Activated CD4-positive, alpha-beta T cell treated with anti-CD3 and anti-CD28 coated beads, Interleukin-2, amount 50 U/mL, for 1 hour (primary cell): ENCODE measurements at places on chromosomes 1 and 21.

- DNase-seq = peak; percentile 44
Measured at GRCh38 chr1:66445492-66446181, 88.3 kb upstream of the SGIP1 start.

DNA sequence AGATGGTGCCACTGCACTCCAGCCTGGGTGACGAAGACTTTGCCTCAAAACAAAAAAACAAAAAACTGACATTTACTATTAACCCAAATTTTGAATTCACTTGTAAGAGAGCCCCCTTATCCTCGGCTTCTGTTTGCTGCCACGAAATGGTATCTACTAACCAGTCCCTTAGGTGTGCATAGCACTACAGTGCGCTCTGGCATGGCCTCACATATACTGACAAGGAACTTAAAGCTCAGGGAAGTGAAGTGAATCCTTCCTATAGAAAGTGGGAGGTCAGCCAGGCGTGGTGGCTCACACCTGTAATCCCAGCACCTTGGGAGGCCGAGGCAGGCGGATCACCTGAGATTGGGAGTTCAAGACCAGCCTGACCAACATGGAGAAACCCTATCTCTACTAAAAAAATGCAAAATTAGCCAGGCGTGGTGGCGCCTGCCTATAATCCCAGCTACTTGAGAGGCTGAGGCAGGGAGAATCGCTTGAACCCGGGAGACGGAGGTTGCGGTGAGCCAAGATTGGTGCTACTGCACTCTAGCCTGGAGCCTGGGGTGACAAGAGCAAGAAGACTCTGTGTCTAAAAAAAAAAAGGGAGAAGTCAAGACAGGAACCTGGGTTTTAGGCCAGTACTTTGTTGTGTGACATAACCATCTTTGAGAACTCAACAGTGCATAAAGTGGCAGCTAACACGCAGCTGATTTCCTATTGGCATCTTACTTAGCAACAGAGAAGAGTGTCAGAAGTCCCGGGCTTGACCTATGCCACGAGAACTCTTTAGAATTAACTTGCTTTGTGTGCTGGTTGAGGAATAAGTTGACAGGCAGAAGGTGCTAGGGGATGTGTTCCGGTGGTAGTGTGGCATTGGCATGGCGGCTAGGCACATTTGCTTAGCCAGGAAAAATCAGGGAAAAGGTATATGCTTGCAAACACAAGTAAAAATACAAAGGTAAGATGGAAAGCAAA lies 16.8 kb downstream of the ERRFI1 start:
- no peak for DNase-seq

DNA sequence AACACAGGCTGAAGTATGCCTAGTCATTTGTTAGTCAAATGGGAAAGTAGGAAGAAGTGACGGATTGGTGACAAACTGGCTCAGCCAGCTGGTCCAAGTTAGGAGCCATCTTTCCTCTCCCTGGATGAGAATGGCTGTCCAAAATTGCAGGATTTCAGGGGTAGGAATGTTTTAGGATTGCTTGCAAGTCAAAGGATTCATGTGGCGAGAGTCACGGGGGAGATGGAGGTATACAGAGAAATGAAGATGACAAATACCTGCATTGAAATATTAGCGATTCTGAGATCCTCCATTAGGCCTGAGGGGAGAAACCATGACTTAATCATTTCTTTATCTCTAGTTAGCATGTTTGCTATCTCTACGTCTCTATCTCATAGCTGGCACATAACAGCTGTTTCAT lies 41.8 kb upstream of the PIGC start:
- DNase-seq = no peak

DNA sequence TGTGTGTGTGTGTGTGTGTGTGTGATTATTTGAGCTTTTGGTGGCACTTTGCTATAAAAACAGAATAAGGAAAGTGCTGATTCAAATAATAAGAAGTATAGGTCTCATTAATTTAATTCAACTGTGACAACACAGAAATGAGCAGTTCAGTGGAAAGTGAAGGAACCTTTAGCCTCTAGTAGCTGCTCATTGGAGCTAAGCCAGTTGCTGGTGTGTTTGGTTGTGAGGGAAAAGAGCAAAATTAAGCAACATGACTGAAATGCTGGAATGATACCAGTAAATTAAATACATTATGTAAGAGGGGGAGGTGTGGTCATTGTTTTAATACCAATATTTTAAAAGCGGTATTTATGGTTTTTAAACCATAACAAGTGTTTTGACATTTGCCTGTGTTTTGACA lies 55.2 kb downstream of the KIAA0040 start:
- no peak for DNase-seq

DNA sequence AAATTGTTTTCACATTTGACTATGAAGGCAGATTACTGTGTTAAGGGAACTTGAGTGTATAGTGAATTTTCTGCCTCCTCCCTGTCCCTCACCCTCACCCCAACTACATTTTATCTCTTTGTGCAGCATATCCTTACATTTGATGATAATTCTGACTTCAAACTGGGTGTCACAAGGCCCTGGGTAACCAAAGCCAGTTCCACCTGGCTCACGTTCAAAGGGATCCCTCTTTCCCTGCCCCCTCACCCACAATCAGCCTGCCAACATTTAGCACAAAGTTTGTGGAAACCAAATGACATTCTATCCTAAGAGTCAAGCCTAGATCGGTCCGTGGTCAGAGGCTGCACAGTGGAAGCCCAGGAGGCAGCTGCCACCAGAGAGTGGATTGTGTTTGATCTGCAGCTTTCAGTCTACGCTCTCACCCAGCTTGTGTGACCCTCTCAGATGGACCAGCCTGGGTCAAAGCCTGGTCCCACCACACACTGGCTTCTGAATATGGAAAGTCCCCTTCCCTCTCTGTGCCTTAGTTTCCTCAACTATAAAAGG lies 10.3 kb downstream of the KIAA0040 start:
- DNase-seq = no peak

GRCh38 chr1:61518670-61519400 lies 206.1 kb downstream of the TM2D1 start:
- DNase-seq = no peak

DNA sequence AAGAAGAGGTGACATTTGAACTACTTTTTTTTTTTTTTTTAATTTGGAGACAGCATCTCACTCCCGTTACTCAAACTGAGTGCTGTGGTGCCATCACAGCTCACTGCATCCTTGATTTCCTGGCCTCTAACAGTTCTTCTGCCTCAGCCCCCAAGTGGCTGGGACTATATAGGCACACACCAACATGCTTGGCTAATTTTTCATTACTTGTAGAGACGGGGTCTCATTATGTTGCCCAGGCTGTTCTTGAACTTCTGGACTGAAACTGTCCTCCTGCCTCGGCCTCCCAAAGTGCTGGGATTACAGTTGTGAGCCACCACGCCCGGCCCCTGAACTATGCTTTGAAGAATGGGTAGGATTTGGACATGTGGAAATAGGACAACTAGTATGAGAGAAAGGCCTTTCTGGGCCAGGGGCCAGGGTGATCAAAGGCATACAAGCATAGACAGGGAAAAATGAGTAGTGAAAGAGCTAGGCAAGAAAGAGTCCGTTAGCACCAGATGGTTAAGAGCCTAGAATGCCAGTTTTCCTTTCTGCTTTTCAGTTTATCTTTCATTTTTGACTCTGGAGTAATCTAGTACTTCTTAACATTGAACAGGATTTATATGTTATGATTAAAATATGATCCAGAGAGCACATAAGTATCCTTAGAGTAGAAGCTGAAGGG lies 6.3 kb downstream of the RABGAP1L start:
- DNase-seq = no peak

- DNase-seq = no peak
Measured at GRCh38 chr1:200157715-200158114, 130.2 kb downstream of the NR5A2 start.

- DNase-seq = no peak
Measured at GRCh38 chr1:224223819-224224714, 41.0 kb downstream of the DEGS1 start.

GRCh38 chr1:30196457-30196856 lies 526.9 kb downstream of the MATN1 start:
- no peak for DNase-seq

DNA sequence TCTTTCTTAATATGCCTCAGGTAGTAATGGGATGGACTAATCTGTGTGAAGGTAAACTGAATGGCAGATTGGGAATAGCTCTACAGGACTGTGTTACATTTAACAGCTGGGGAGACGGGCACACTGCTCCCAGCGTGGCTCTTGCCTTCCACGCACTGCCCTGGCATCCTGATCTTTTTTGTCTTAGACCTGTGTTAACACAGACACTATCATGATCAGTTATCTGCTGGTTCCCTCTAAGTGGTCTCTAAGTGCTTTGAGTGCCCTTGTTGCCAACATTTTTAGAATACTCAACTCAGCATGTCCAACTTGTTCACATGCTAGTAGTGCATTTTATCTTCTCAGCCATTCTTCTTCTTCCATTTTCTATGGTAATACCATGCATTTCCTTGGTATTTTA lies 208.1 kb downstream of the RYR2 start:
- no peak for DNase-seq

- DNase-seq = no peak
Measured at GRCh38 chr1:158945061-158945460, 13.7 kb downstream of the PYHIN1 start.

GRCh38 chr21:31624961-31625491 lies 34.5 kb upstream of the SOD1 start:
- no peak for DNase-seq

DNA sequence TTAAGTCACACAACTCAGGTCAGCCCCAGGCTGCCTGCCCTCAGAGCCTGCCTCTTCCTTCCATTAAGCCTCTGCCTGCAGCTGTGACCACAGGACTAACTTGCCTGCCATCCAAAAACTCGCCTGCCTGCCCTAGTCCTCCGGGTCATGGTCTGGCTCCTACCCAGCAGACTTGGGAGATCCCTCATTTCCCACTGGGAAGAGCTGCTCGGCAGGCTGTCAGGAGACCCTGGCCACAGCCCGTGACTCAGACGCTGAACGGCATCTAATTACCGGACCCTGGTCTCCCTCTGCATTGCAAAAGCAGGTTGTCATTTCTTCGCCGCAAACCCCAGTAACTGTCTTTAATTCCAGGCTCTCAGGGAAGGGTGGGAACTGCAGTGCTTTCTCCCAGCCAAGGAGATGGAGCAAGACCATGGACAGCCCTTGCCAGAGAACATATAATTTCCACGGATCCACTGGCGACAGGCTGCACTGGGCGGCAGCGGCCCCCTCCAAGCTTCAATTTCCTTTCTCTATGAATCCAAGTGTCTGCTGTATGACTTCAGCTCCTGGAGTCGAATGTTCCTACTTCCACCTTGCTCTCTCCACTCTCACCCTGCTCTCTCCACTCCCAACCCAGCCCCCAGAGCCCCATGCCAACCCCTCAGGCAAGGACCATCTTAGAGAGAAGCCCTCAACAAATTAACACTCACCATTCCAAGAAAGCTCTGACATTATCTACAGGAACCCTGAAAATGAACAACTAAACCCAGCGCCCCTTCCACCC lies 20.4 kb downstream of the OLFML2B start:
- DNase-seq = no peak

GRCh38 chr1:174131032-174131638 lies 28.2 kb upstream of the RABGAP1L start:
- no peak for DNase-seq

DNA sequence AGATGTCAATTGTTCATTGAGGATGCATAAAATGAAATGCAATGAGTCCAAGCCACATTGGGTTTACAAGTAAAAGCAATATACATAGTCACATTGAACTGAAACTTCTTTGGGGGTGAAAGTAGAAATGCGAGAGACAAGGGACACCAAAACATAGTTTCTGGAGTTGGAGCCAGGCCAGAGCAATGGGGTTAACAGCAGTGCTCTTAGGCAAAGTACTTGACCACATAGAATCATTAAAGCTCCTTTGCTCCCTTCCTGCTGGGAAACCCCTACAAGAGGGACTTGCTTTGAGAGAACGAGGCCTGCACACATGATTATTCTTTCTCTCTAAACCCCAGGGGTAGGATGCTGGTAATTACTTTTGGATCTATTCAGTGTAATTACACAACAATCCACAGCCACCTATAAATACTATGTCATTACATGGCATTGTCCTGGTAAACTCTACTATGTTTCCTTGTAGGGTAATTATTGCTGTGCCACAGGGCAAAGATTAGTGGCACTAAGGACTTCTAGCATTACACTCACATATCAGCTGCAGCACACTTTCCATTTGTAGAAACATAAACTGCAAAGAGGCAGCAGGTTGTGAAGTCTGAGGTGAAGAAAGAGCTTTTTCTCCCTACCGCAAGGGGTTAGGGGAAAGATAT lies 421.6 kb upstream of the PBX1 start:
- DNase-seq = no peak

GRCh38 chr1:202680586-202681352 lies 29.5 kb downstream of the SYT2 start:
- DNase-seq = no peak

DNA sequence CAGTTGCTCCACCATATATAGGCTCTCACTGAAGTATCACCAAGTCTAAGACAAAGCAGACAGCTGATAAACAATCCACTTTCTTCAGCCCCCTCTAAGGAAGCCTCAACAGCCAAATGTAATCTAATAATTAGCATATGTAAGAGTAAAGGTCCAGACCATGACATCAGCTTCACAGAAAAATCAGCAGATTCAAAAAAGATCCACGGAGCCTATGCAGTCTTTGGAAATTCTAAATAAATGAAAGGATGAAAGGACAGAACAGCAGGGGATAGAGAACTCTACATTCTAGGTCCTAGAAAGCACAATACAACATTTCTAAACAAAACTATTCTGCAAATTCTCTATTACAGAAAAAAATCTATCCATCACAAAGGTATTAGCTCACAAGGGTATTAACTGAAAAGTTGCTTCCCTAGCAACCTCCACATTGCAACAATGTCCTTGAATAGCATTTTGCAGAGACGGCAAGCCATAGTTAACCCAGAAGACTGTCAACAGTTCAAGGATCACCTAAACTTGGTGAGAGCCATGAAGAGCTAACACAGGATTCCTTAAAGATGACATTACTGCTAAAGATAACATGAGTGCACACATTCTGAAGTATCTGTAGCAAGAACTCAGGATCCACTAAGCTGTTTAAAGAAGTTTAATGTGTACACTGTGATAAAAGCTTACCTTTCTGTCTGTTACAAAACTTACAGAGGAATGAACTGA lies 74.3 kb downstream of the SIPA1L2 start:
- DNase-seq = no peak

GRCh38 chr1:170556917-170557316 lies 25.0 kb downstream of the GORAB start:
- DNase-seq = no peak

- DNase-seq = peak; percentile 55
Measured at GRCh38 chr1:225896937-225897549, 8.1 kb upstream of the LEFTY1 start.

DNA sequence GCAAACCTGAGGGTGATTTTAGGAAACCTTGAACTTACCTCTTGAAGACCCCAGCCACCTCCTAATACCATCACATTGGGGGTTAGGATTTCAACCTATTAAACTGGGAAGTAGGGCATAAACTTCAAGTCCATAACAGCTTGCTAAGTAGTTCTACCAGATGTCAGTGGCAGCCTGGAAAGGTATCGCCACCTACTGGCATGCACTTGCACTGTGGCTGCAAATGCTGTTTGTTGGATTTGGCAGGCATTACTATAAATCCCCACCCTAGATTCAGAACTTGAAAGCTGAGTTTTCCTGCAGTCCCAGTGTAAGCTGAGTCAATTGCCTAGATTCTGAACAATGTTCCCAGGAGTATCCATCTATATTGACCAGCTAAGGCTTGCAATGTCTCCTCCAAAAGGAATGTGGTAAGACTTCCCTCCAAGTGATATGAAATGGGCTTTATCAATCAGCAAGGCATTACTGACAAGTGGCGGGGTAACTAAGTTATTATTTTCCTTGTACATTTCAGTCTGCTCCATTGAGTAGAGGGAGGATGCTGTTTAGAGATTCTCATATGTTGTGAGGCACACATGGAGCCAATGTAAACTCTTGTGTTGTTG lies 474.5 kb downstream of the PTPRC start:
- DNase-seq = peak; percentile 59
